Stimulated activated CD4-positive, alpha-beta T cell treated with anti-CD3 and anti-CD28 coated beads, Interleukin-1b, Interleukin-23, amount 100 ng/mL, for 1 hour (primary cell): ENCODE measurements at places on chromosomes 3 and 15.
A peak's percentile ranks its signal among the peaks of the same experiment; 100 is the strongest.

- no peak for DNase-seq
These were observed 6.7 kb upstream of the H1-8 start for GRCh38 chr3:129536374-129536667.

DNA sequence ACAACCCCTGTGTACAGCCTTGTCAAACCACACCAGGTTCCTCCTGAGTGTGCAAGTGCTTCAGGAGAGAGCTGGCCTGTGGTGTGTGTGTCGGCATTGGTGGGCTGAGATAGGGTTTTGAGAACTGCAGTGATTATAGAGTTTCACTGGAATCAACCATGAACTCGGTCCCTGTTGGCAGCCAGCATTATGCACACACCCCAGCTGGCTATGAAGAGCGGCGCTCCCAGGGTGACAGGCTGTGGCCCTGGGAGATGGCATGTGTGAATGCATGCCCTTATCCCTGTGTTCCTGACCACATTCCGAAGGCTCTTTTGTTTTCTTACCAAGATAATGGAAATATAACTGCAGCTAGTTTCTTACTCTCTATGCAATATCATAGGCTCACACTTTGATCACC, 101.8 kb downstream of the SNRK start:
- no peak for DNase-seq

DNA sequence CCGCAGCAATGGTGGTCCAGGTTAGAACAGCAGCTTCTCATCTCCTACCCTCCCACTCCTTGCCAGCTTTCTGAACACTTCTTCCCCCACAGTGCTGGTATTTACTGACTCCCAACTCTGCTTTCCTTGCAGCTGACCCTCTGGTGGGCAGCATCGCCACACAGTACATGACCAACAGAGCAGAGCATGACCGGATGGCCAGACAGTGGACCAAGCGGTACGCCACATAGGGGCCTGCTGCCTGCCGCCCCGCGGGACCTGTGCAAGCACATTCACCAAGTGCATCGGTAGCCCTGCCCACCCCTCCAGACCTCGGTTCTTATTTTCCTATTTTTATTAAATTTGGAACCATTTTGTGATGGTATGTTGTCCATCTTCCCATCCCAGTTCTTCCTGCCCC, 216.2 kb upstream of the UBE2E1 start:
- no peak for DNase-seq

- no peak for DNase-seq
These were observed 14.4 kb downstream of the ATP13A3 start for GRCh38 chr3:194472290-194472920.

DNA sequence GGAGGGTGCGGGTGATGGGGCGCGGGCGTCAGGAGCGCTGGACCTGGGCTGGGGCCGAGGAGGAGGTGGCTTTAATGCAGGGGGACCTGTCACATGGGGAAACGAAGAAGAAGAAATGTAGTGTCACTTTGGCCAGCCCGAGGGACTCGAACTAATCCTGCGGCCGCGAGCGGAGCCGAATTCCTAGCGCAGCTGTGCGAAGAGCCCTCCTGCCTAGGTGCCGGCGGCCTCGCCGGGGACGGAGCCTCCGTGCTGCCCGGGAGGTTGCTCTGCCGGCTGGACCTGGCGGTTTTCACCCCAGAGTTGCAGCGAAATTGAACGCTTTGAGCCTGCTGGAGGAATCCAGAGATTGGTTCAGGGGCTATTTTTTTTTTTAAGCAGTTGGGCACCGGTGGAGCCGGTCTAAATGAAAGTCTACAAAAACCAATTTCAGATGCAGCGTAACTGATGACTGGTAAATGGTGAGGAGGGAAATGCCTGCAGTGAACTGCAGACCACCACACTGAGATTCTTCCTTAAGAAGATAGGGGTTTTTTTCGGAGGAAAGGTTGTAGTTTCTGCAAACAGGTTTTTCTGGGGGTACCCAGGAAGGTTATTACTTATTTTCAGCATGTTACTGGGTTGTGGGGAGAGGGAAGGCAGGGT, 662 bp downstream of the TMEM108 start:
- no peak for DNase-seq

- no peak for DNase-seq
These were observed 488.4 kb downstream of the NR2F2 start for GRCh38 chr15:96818861-96819260.

GRCh38 chr3:14880447-14881106, 61.8 kb downstream of the FGD5 start:
- DNase-seq = no peak

GRCh38 chr15:82647045-82647834, at the start of gene CPEB1:
TSS of gene CPEB1 (minus strand) at chr15:82647363. CDS start at chr15:82628459, 18,904 bp downstream.
- DNase-seq = peak; percentile 21

GRCh38 chr15:99986297-99987118, 253.3 kb upstream of the LYSMD4 start:
- no peak for DNase-seq

- no peak for DNase-seq
These were observed 530.2 kb downstream of the SOX2 start for GRCh38 chr3:182241766-182242488.

DNA sequence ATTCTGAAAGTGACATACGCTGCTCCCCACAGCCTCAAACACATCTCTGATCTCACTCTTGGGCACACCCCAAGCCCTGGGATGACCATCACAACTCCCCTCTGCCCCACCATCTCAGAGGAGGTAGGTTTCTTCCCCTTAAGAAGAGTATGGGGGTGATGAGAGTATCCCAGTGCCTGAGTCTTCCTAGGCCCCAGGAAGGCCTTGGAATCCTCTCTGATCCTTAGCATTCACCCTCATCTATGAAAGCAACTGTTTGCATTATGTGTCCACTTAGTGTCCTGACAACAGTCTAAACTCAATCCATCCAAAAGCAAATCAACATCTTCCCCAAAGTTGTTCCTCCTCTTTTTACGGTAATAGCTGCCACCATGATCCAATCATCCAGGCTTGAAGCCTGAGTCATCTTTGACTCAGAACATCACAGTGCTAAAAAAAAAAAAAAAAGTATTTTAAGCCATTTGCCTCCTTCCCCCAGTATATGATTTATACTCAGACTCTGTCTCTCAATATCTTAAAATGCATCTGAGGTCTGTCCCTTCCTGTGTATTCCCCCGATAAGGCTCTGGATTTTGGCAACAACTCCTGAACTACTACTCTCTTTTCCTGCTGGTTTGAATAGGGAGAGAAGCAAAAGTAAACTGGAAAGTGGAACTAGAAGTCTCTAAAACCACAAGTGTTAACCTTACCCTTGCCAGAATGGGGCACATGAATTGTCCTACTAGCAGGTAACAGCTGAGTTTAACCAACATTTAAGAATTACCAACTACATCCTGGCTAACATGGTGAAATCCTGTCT, 22.5 kb downstream of the POPDC2 start:
- DNase-seq = no peak

DNA sequence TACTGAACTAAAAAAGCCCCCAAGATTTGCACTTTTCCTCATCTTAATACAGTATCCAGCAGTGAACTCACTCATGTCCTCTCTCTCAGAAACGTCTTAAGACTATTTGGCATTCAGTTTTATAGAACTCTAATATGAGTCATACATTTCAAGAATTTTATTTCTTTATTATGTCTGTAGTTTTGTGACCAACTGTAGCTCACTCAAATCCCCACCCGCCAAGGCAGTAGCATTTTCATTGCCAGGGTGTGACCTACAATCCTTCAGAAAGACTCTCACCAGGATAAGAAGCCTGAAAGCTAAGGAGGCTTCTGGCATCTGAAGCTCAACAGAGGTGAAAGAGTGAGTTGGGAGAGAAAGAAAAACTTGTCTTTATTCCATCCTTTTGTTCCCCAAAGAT, 537.1 kb downstream of the RSL24D1 start:
- DNase-seq = no peak

DNA sequence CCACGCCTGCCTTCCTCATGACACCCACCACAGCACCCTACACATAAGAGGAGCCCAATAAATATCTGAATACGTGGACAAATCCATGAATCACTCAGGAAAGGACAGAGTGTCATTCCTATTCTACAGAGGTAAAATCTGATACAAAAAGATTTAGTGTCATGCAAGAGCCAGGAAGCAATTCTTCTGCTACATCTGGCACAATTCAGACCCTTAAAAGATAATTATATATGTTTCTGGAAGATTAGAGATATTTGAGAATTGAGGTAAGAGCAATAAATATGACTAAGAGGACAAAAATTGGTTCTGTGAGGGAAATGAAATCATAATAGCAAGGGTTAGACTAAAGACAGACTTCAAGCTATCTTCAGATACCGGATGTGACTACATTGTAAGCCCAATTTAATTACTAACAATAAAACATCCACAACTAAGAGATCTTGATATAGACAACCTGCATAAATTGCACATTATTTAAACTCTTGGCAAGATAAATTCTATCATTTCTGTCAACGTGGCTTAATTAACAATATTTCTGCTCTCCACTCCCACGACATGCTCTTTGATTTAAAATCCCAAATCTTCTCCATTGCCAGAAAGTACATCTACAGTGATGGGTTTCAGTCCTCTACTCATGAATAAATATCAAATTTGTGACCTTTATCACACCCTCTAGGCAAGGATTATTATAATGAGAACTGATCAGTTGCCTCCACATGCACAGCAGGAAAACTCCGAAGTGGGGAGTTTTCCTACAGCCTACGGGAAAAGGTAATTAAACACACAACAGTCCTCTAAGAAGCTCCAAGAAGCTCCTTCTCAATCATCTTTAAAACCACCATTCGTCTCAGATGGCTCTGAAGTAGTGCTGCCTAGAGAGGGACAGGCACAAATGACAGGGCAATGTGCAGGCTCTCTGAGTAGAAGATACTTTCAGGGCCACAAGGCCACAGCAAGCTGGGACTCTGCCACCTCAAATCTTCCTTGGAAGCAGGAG, 32.6 kb downstream of the MB21D2 start:
- no peak for DNase-seq

DNA sequence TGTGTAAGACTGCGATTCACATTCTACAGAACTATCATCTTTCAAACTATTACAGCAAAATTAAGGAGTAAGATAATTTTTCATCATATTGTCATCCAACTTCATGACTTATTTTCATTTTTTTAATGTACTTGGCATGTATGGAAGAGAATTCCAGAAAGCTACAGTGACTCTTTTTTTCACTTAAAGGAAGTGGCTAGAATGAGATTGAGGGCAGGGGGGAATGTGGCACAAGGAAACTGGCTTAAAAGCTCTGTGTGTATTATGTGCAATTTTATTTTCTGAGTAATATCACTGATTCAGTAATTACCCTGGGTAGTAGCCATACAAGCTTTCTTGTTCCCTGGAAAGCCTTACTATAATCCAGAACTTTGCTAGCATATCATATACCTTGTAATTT, 94.6 kb downstream of the FILIP1L start:
- DNase-seq = no peak

DNA sequence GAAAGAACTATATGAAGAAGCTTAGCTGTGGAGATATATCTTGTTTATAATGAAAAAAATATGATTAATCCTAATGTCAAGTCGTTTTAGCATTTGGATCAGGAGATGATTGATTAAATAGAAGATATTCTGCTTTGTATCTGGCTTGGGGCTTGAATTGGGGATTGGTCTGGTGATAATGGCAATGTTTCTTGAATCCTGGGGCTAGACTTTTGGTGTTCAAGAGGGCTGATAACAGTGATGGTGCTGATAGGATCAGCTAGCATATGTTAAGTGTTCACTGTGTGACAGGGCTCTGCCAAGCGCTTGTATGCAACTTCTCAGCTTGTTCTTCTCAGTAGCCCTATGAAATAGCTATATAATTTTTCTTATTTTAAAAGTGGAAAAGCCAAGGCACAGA, 20.2 kb downstream of the CNOT10 start:
- no peak for DNase-seq

DNA sequence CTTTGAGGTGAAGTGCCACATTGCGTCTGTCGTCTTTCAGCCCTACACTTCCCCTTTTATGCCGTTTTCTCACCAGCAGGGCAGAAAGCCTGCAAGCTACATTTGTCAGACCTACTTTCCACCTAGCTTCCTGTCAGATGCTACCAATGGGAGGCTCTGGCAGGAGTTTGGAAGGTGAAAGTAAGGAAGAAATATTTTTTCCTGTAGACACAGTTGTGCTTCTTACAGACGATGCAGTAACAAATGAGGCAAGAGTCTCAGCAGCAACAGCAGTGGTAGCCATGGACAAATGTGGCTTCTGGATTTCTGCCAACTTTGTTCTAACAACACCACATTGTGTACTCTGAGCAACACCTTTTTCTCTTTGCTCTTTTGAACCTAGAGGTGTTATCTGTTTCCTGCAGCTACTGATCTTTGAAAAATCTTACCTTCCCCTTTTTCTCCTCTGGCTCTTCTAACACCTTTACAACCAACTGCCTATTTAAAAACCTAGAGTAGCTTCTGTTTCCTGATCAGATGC, 70.6 kb upstream of the STT3B start:
- no peak for DNase-seq

GRCh38 chr15:93257920-93258319, 168.9 kb upstream of the RGMA start:
- no peak for DNase-seq

GRCh38 chr3:126300761-126301481, 56.3 kb downstream of the KLF15 start:
- DNase-seq = no peak

DNA sequence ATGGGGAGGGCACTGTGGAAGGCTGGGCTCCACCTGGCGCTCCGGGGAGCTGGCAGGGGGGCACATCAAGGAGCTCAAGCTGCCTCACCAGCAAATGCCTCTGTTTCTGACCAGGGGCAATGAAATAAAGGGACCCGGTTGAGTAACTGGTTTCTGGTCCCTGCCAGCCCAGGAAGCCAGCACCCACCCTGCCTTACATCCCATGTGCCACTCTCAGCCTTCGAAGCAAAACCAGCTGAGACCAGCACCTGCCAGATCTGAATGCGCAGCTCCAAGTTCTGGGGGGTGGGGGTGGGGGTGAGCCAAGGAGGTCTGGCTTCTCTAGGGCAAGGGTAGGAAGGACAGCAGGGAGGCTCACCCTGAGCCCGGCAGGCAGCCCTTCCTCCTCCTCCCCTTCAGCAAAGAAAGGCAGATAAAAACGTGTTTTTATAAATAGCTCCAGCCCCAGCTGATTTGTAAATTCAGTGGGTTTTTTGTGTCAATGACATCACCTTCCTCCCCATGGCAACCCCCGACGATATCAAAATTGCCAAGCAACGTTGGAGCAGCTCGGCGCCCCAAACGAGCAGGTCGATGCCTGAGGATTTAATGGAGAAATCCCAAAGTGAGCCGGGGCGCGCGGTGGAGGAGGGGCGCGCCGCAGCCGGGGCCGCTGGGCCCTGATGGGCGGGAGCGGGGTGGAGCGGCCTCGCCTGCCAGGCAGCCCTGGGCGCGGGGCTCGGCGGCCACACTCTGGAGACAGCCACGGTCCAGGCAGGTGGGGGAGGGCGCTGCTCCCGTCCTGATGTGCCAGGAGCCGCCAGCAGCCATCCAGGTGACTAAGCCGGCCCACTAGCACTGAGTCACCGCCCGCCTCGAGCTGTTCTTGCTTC, at the start of gene PAK6:
PAK6 (plus strand) TSS at position 532 of the 872 bp plus-strand sequence. CDS start 25,723 bp downstream, outside the sequence.
- DNase-seq = peak; percentile 12
